Activated CD4-positive, CD25-positive, alpha-beta regulatory T cell (primary cell): ENCODE measurements at places on chromosomes 5 and 9.

DNA sequence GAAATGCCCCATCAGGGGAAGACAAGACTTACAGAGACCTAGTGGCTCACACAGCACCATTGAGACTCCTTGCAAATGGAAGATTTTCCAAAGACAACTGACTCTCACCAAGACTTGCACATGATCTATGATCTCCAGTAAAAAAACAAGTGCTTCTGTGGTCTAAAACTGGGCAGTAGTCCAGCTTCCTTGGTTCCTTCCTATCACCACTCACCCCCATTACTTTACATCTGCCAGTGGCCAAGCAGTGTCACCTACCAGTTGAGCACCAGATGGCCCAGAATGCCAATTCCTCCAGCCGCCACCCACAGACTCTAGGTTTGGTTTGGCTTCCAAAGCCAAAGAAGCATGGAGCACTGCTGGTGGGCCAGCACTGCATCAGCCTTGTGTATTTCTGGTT lies 47.7 kb downstream of the SH3TC2 start:
- DNase-seq, result no peak

DNA sequence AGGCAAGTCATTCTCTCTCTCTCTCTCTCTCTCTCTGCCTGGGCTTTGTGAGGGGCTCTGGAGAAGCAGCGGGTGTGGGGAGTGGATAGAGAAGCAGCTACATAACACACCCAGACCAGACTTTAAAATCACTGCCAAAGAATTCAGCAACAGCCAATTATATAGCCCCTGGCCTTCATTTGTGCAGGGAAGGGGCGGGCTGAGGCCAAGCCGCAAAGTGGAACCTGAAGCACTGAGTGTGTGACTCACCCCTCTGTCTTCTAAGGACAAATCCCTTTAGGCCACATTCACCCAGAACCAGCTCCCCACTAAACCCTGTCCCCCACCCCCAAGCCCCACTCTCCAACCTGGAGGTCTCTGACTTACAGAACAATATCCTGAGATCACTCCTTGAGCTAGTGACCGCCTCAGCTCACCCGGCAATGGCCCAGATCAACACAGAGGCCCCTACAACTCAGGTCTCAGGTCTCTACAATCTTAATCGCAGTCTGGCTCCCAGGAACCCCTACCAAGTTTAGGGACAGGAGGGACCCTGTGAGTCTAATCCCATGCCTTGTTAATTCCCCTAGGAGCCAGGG lies 6.0 kb downstream of the B4GALT1 start:
- no peak for DNase-seq

GRCh38 chr5:170145462-170145861 lies 39.8 kb downstream of the FOXI1 start:
- DNase-seq, result no peak

DNA sequence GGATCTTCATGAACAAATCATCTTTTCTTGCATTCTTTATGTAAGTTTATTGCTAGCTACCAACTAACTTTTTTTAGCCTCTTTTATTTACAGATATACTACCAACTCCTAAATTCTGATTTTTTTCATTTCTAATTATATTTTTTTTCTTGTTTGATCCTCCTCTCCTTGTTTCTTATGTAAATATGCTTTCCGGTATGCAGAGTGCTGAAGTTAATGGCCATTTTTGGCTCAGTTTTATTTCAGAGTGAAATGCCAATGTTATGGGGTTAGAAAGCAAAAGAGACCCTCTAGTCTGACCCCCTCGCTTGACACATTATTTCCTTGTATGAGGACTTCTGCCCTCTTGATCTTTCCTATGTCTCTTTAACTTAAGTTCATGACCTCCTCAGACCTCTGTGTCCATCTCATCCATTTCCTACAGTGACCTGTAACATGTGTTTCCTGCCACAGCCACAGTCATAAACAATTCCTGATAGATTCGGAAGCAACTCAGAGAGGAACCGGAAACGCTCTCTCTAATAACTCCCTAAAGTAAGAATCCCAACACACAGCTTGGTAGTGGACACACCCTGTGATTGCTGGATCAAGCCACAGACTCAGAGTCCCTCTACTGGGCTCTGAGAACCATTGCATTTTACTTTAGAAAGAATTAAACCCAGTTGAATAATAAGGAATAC lies 42.9 kb upstream of the AFAP1L1 start:
- DNase-seq, result no peak

DNA sequence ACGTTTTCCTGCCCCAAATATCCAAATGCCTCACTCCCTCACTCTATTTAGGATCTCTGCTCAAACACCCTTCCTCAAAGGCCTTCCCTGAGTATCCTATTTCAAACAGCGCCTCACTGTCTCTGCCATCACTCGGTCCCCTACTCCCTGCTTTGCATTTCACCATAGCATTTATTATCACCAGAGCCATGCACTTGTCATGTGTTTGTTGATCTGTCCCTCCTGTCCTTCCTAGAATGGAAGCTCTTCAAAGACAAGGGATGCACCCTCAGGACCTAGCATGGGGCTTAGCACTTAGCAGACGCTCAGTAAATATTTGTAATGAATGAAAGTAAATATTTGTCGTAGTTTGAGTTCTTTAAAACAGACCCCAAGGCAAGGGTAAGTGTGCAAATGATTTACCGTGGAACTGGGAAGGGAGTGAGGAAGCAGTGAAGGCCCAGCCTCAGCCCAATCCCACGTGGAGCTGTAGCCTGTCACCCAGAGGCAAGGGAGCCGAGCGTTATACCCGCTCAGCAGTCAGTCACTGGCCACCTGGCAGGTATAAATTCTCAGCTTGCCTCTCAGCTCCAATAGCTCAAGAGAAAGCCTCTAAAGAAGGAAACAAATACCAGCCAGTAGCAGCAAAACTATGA lies 97.7 kb upstream of the KIF2A start:
- DNase-seq, result no peak

DNA sequence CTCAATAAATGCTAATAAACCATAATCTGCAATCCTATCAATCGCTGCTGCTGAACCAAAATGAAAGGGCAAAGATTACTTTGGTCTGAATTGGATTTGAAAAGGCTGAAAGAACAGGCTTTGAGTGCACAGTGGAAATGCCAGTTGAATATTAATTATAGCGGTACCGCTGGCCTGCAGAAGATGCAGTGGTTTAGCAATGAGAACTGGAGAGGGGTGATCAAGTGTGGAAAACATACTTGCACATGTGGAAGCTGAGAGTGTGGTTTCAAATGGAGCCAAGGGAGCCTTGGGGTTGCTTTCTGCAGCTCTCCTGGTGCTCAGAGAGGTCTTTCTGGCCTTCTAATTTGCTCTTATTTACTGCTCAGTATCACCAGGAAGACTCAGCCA lies 133.9 kb downstream of the PTTG1 start:
- DNase-seq, result no peak

- DNase-seq, result no peak
Measured at GRCh38 chr5:124920909-124921666, 174.6 kb upstream of the ZNF608 start.

DNA sequence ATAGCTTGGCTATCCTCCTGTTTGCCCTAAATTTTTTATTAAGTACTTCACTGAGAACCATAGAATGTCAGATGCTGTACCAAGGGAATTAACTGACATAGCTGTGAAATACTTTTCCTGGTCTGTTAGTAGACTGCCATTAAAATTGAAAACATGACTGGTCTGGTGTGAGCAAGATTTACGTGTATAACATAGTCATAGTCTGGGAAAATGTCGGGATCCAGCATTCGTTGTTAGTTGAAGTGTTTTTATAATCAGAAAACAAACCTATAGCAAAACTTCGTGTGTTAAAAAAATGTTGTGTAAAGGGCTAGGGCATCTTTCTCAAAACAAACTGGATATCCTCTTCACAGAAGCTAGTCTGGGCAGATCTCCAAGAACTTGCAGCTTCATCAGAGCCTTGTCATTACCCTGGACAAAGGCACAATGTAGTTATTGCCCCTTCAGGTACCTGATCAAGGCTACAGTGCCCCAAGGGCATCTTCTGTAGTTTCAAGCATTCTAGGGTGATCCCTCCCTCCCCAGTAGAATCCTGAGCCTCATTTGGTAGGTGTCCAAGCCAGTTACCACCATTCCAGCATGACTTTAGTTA lies 454.2 kb upstream of the SGCD start:
- DNase-seq, result no peak

DNA sequence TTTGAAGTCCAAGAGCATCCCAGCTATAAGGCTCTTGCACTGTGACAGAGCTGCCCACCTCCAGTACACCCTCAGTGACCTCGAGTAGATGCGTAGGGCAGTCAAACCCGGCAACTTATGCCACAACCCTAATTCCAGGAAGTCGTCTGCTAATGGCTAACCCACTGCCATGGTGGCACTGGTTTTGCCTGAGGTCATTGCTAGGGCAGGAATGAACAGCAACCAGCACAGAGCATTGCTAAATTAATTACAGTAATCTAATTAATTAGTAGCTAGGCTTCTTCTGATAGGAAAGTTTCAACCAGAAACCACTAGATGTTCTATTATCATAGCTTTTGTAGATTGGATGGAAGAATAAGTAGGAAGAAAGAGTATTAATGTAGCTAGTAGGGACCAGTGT lies 122.8 kb downstream of the DPYSL3 start:
- no peak for DNase-seq

- no peak for DNase-seq
Measured at GRCh38 chr5:107604990-107605389, 65.7 kb downstream of the EFNA5 start.

DNA sequence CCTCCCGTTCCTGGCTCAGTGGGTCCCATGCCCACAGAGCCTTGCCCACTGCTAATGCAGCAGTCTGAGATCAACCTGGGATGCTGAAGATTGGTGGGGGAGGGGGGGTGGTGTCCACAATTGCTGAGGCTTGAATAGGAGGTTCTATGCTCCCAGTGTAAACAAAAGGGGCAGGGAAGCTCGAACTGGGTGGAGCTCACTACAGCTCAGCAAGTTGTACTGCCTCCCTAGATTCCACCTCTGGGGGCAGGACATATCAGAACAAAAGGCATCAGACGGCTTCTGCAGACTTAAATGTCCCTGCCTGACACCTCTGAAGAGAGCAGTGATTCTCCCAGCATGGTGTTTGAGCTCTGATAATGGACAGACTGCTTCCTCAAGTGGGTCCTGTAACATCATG lies 885.6 kb upstream of the COX7C start:
- no peak for DNase-seq

DNA sequence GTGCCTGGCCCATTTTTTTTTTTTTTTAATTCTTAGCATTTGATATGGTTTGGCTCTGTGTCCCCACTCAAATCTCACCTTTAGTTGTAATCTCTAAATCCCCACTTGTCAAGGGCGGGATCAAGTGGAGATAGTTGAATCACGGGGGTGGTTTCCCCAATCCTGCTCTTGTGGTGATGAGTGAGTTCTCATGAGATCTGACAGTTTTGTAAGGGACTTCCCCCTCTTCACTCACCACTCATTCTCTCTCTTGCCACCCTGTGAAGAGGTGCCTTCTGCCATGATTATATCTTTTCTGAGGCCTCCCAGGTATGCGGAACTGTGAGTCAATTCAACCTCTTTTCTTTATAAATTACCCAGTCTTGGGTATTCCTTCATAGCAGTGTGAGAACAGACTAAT lies 27.2 kb downstream of the NDUFAF2 start:
- no peak for DNase-seq

DNA sequence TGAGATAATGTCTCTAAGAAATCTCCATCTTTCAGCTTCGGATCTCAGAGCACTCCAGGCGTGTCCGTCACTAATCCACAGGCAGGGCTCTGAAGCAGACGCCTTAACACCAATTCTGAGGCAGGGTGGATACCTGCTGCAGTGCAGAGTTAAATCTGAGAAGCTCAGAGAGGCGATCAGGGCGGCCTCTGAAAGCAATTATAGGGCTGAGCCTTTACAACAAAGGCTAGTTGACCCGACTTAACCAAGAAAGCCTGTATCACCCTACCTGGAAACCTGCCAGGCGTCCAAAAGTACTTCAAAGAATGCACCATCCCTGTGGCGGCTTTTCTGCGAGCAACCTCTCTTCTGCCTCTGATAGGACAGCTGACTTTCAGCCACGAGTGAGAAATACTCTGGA lies 134.8 kb upstream of the MSX2 start:
- DNase-seq, result no peak

DNA sequence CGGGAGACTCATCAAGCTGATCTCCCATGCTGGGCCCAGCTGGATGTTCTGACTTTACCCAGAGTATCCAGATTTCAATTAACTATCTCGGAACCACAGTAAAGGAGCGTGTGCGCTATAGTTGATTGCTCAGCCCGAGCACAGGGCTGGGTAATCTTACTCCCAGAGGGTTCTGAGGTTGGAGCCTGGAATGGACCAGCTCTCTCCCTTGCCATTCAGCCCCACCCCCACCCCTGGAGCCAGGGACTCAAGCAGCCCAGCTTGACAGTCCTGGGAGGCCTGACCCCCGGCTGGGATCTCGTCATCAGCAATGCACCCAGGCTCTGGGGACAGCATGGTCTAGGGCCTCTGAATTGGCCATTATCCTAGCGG lies 23.7 kb upstream of the PTGES start:
- DNase-seq, result no peak

DNA sequence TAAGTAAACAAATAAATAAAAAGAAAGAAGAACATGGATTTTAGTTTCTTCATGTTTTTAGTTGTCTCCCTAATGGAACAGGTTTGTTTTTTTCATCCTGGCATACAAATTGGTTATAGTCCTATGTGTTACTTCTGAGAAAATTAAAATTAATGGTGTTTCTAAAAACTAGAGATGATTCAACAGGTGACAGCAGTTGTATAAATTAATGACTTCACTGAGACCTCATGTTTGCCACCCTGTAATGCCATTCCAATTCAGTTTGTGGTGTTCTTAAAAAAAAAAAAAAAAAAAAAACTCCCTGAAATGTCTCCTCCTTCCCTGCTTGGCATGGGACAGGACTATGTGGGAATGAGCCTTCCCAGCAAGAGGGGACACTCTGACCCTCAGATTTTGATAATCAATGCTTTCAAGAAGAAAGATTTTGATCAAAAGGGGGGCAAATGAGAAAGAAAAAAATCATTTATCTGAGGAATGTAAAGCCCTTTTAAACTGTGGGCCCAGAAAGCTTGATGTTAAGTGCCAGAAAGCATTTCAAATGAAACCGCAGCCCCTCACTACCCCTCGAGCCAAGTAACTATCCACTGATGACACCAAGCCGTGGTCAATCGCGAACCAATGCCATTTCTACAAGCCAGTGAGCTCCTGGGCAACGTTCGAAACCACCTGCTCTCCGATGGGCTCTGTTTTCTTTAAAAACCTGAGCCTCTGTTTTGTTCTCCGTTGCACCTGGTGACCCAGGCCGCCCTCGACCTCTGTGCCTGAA lies 941 bp downstream of the EXD3 start:
- DNase-seq, result no peak

- no peak for DNase-seq
Measured at GRCh38 chr5:1033606-1034420, 25.2 kb downstream of the NKD2 start.

DNA sequence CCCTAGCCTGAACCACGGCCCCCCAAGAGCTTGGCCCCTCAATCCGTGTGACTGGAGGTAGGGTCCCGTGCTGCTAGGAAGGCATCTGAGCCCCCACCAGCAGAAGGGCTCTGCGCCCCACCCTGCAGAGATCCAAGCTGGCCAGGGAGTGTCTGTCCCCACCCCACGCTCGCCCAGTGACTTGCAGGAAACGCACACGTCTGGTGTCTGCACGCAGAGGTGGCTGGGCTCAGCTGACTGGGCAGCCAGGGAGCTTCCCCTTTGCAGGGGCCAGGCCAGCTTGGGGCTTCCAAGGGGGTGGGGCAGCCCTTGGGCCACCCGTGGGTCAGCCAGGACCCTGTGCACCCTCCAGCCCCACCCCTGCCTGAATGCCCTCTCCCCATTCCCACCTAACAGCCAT lies 24.3 kb downstream of the NOTCH1 start:
- no peak for DNase-seq

- DNase-seq, result no peak
Measured at GRCh38 chr9:125412166-125412565, 150.5 kb downstream of the GAPVD1 start.

GRCh38 chr5:32711362-32711680 lies 200 bp downstream of the NPR3 start:
- no peak for DNase-seq
